ENCODE measurements at places on chromosomes 5 and 9. TPM values are rescaled to one million over a fixed set of nuclear protein-coding genes. Genes with fewer than 3 reads are reported as not detected.

The WHRN gene
- 25.4 TPM for polyA plus RNA-seq

The CARTPT gene
- polyA plus RNA-seq: not detected

The PRR16 gene
- polyA plus RNA-seq: 1.1 TPM

The SLC46A2 gene
- 0.35 TPM for polyA plus RNA-seq

The SPINK1 gene
- 0.38 TPM for polyA plus RNA-seq

The C5orf52 gene
- not detected for polyA plus RNA-seq

The GPX8 gene
- polyA plus RNA-seq: 3.3 TPM

The FBP2 gene
- polyA plus RNA-seq: not detected

The FAM169A gene
- polyA plus RNA-seq: 1.5 TPM

The CCL27 gene
- not detected for polyA plus RNA-seq

The GFPT2 gene
- 1.2 TPM for polyA plus RNA-seq

The C9orf43 gene
- 0.27 TPM for polyA plus RNA-seq

The DDX46 gene
- 10.7 TPM for polyA plus RNA-seq

DNA sequence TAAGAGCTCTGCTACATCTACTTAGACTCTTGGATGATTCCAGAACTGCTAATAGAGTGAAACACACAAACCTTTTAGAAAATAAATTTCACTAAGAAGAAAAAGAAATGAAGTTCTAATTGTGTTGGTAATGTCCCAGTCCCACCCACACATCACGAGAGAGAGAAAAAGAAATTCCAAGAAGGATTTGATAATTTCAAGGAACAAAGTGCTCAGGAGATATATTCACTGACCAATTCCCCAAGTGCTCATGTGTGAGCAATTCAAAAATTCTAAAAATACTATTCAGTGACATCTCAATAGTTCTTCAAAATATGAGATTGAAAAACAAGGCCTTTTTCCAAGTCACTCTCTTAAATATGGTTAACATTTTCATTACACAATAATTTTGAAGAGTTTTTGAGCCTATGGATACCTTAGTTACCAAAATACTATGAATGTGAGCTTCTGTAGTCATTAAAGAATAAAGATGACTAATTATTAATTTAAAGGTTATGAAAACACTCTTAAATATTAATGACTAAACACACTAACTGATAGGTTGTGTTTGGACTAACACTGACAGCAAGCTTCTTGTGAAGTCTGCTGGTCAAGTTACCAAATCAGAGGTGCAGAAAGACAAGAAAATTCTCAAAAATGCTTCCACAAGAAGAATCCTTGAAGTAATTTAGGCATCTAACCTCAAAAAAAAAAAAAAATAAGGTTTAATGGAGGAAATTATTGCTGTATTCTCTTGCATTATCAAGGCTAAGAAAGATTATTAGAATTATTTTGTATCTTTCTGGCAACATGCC lies 245.3 kb downstream of the PDE4D start:
- no peaks in the 10 kb centered on the region for H3K36me3 ChIP-seq
- peaks cover 3% of the 10 kb centered on the region for H3K4me1 ChIP-seq
- no peak overlapping the region for H3K4me3 ChIP-seq
- H3K27ac ChIP-seq: no peak overlapping the region
- H3K27me3 ChIP-seq: no peaks in the 10 kb centered on the region

DNA sequence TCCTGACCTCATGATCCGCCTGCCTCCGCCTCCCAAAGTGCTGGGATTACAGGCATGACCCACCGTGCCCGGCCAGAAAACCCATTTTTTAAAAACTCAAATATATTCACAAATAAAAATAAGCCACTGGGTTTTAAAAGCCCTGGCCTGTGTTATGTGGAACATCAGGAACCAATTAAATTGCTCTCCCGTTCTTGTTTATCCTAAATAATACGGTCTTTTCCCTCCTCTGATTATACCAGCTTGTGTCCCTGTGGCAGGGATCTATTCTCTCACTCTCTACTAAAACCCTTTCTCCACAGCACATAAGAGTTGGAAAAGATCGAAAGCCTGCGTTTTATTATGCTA lies 30.1 kb upstream of the LPAR1 start:
- H3K27me3 ChIP-seq: no peaks in the 10 kb centered on the region
- no peak overlapping the region for H3K4me3 ChIP-seq
- peak overlapping the region; percentile 69 for H3K27ac ChIP-seq
- H3K4me1 ChIP-seq: no peaks in the 10 kb centered on the region
- no peaks in the 10 kb centered on the region for H3K36me3 ChIP-seq

GRCh38 chr9:101476576-101477208 lies 41.1 kb upstream of the ALDOB start:
- no peak overlapping the region for H3K4me3 ChIP-seq
- no peaks in the 10 kb centered on the region for H3K4me1 ChIP-seq
- H3K27me3 ChIP-seq: no peaks in the 10 kb centered on the region
- no peak for DNase-seq
- H3K27ac ChIP-seq: no peak overlapping the region
- no peaks in the 10 kb centered on the region for H3K36me3 ChIP-seq

DNA sequence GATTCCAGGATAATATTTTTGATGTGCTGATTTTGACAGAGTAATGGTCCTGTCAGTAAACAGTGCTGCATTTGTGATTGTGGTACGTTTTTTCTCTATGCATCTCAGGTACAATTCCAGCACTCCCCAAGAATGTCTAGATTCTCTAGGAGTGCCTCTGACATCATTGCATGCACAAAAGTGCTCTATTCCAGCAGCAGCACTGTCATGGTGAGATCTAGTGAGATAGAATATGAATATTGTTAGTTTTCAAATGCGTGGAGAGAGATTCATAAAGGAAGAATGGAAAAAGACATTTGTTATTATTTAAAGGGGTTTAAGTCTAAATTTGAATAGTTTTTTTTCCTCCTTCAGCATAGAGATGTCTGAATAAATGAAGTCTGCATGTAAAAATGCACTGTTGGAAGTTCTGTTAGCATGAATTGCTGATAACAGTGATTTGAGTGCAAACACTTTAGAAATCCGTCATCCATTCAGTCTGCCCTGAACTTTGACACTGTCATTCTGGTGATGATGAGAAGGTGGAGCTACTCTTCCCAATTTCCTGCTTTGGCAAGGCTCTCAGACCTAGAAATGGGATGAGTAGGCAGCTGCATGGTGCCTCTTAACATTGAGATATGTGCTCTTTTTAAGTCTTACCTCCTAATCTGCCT lies 84.6 kb downstream of the GAPVD1 start:
- no peaks in the 10 kb centered on the region for H3K4me1 ChIP-seq
- no peaks in the 10 kb centered on the region for H3K27me3 ChIP-seq
- H3K4me3 ChIP-seq: no peak overlapping the region
- no peak for DNase-seq

GRCh38 chr5:75885321-75885720 lies 168.1 kb upstream of the POC5 start:
- no peaks in the 10 kb centered on the region for H3K27me3 ChIP-seq
- no peaks in the 10 kb centered on the region for H3K4me1 ChIP-seq
- no peaks in the 10 kb centered on the region for H3K36me3 ChIP-seq
- DNase-seq: no peak
- no peak overlapping the region for H3K27ac ChIP-seq

DNA sequence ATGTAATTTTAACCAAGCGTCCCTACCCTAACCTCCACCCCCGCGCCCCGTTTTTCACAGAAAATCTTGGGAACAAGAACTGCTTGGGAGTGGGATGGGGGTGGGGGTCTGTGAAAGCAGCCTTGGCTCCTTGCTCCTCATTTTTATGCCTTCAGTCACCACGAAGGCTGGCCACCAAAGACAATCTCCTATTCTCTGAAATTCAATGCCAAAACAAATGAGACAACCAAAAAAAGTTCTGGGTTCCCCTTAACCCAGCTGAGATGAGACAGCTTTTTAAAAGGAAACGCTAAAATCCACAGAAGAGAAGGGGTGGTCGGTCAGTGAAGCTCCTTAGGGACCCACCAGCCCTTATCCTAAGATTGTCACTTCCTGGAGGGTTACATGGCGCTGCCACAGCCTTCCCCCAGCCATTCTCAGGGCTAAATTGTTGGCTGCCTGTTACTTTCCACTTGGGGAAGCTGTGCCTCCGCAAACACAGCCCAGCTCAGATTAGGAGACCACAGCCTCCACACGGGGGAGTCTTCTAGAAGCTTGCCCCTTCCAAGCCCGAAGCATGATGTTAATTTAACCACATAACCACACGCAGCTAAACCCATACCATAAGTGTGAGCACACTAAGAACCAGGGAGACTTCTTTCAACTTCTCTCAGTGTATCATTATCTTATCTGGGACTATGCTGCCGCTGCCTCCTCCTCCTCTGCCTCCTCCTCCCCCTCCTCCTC lies 136.3 kb downstream of the FOXD1 start:
- H3K27me3 ChIP-seq: peaks cover 59% of the 10 kb centered on the region
- no peak overlapping the region for H3K27ac ChIP-seq
- no peaks in the 10 kb centered on the region for H3K36me3 ChIP-seq
- H3K4me3 ChIP-seq: no peak overlapping the region
- no peaks in the 10 kb centered on the region for H3K4me1 ChIP-seq

DNA sequence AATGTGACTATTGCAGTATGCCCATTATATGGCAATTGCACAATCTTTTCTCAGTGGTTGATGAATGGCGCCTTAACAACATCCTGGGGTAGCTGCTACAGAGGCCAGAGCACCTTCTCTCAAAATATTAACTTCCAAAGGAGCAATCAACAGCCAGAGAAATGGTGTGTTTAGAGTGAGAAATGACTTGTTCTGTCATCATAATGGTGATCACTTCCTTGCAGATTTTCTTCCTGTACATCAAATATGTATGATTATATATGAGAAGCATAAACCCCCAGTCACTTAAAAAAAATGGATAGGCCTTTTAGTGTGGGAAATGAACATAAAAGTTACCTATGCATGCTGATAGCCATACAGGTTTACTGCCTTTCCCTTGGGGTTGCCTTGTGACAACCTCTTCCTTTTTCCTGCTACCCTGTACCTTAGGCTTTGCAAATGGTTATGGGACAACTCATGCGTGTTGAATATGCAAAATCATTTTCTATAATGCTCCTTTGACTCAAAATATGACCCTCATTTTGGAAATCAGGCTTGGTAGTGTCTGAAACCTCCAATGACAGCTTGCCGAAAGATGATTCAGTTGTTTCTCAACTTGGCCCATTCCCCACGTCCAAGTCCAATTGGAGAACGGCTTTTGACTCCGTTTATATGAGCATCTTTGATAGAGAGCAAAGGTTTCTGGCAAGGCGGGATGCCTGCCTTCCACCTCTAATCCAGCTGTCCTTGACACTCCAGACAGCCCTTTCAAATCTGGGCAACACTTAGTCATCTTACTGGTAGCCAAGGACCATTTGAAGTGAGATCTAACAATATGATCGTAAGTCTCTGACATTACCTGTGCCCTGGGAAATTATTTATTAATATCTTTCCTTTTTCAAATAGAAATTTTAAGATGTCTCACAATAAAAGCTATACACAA lies 69.3 kb downstream of the SLC1A1 start:
- no peak overlapping the region for H3K4me3 ChIP-seq
- H3K4me1 ChIP-seq: no peaks in the 10 kb centered on the region
- no peak overlapping the region for H3K27ac ChIP-seq

- peak overlapping the region; percentile 83 for H3K4me3 ChIP-seq
- no peaks in the 10 kb centered on the region for H3K36me3 ChIP-seq
- peaks cover 61% of the 10 kb centered on the region for H3K4me1 ChIP-seq
- DNase-seq: no peak
- H3K27me3 ChIP-seq: no peaks in the 10 kb centered on the region
- H3K27ac ChIP-seq: peak overlapping the region; percentile 98
Observed at GRCh38 chr9:19050637-19051591, 1.7 kb downstream of the RRAGA start.

GRCh38 chr5:179852993-179853547 lies 5.5 kb downstream of the MRNIP start:
- peaks cover 37% of the 10 kb centered on the region for H3K36me3 ChIP-seq
- H3K27me3 ChIP-seq: no peaks in the 10 kb centered on the region
- H3K27ac ChIP-seq: no peak overlapping the region
- peaks cover 11% of the 10 kb centered on the region for H3K4me1 ChIP-seq
- no peak overlapping the region for H3K4me3 ChIP-seq

DNA sequence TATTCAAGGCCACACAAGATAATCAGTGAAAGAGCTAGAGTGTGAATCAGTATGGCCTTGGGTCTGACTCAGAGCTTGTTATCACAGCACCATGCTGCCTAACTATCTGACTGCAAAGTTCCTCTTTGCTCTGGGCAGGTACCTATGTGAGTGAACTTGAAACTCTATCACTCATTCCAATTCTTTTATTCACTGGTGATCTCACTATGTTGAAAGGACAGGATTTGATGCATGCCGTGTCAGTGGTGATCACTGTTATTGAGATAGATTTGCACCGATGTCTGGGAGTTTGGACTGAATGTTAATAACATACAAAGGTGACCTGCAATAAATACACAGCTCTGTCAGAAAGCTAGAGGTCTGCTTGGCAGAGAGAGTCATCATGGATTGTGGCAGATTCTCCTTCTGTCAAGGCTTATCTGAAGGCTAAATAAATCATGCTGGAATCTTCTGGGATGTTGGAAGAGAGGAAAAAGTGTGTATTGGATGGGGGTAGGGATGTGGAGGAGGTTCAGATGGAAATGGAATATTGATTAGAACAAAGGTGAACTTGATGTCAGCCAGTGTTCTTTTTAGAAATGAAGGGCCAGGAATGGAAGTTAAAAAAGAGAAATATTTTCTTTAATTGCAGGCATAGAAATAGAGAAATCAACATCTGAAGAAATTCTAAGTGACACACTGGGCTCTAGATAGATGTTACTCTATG lies 91.8 kb upstream of the TNC start:
- DNase-seq: no peak
- H3K36me3 ChIP-seq: no peaks in the 10 kb centered on the region
- peaks cover 11% of the 10 kb centered on the region for H3K4me1 ChIP-seq
- H3K4me3 ChIP-seq: no peak overlapping the region
- no peaks in the 10 kb centered on the region for H3K27me3 ChIP-seq
- H3K27ac ChIP-seq: no peak overlapping the region

DNA sequence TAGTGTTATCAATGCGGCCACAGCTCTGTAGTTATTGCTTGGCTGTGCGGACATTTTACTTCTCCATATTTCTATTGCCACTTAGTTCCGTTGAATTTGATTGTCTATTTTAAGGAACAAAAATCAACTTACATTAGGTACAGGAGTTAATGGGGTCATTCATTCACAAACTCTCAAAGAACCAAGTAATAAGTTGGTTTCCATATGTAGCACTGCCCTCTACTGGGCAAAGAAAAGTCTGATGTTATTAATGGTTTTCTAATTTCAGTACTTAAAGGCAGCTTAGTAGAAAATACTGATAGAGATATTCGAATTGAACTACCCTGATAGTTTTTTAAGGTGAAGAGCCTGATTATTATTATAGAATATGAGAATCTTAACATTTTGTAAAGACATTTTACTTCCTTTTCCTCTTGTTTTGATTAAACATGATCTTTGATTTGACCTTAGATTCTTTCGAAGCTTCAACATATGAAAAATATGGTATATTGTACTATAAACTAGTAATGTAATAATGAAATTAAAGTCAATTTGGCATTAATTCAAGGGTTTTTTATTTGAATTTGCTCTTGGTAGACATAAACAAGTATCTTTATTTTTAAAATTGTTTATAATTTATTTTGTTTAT lies 119.5 kb upstream of the CTNND2 start:
- no peaks in the 10 kb centered on the region for H3K4me1 ChIP-seq
- H3K27me3 ChIP-seq: no peaks in the 10 kb centered on the region
- no peak for DNase-seq
- no peaks in the 10 kb centered on the region for H3K36me3 ChIP-seq

Data from spleen (tissue), 13 donors.